ENCODE measurements at places on chromosomes 1 and 21.

- DNase-seq, result no peak
These were observed 1164.4 kb upstream of the ADGRL4 start for GRCh38 chr1:80170811-80171485.

DNA sequence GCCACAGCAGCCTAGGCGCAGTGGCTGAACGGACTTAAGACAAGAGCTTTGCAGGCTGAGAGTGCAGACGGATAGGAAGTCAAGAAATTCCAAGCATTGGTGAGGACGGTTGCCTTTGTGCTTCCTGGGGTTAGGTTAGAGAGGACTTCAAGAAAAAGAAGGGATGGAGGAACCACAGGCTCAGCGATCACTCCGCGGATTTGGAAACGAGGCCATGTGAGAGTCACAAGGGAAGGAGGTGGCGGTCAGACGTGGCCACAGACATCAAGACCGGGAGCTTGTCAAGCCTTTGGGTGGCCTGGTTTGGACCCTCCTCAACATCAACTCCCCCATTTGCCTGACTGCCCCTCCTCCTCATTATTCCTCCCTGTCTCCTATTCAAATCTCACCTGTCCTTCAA is 62.3 kb downstream of the NID1 start:
- DNase-seq, result no peak

DNA sequence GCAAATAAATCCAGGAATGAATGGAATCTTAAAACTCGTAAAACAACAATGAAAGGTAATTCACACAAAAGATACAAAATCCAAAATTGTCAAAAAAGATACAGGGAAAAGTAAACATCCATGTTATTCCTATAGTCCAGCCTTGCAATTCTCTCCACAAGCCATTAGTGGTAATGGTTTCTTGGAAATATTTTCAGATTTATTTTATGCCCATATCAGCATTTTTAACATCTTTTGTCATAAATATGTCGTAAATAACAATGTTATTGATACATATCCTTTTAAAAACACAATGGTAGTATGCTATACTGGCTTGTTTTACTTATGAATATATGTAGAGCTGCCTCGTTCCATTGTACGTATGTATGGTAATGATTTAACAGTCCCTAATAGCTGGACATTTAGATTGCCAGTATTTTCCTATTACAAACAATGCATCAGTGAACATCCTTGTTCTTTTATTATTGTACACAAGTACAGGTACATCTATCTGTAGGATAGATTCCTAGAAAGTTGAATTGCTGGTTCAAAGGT is 30.6 kb downstream of the DNTTIP2 start:
- DNase-seq, result no peak

- no peak for DNase-seq
These were observed 12.3 kb downstream of the LSS start for GRCh38 chr21:46216132-46216747.

DNA sequence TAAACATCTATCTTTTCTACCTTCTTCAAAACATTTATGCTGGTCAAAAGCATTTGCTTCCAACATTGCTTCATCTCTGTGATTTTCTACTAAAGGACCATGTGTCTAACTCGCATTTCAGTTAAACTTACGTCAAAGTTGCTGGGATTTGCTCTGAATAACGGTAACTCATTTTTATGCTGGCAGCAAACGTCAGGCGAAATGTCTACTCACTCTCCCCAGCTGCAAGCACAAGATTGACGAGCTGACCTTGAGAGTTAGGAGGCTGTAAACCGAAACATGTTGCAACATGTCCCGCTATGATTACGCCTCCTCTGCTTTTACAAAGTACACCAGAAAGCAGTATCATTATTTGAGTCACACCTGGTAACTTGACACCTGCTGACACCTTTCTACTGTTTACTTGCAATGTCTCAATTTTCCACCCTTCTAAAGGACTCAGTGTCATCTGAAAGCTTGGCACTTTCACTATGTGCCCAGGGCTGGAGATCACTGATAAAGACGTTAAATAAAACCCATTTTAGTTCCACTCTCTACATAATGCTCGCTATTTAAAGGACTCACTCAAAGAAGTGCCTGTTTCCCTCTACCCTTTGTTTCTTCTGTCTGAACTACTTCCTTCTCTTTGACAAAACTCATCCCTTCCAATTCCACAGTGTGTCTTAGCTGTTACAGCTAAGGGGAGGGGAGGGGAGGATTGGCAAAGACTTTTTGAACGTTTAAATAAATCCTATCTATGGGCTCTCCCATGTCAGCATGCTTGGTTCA is 111.9 kb downstream of the PTPN14 start:
- no peak for DNase-seq

GRCh38 chr1:82177192-82177591 is 376.5 kb downstream of the ADGRL2 start:
- DNase-seq, result no peak

DNA sequence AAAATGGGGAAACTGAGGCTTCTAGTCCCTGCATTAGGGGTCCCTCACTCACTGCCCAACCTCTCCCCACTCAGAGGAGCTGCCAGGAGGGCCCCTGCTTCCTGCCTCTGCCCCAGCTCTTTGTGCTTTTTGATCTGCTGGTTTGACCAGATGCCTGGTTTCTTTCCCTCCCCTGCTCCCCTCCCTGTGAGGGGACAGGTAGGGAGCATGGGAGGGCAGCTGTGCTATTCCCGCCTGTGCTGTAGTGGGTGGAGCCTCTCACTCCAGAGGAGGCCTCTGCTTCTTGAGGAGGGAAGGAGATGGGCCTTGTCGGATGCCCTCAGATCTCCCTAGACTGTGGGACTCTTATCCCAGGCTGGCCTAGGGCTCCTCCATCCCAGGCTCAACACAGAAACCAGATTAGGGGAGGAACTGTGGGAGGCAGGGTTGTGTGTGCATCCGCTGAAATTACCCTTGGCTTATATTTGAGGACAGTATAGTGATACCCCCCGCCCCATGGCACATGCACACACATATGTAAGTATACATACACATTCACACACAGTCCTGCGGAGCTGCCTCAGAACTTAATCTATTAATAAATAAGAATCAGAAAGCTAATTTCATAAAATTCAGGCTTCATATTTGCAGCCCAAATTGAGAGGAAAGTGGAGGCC is 4.6 kb downstream of the BOLA1 start:
- no peak for DNase-seq

GRCh38 chr1:185533596-185533995 is 200.6 kb upstream of the HMCN1 start:
- no peak for DNase-seq

DNA sequence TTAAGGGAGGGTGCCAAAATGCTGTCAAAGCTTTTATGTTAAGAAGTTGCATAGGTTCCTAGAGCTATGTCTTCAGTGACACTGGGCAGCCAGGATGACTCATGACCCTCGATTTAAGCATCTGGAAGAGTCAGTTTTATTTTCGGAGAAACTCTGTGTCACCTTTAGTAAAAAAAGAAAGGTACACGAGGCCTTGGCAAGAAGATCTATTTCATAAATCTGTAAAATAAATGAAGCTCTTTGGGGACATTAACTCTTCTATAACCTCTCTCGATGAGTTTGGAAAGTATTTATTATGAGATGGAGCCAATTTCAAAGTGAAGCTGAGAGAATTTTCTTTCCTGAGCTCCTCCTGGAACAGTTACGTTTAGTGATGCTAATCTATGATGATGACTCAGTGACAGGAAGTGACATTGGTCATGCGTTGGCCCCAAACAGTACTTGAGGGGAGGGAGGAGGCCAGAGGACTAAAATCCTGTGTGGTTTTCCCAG is 156.5 kb downstream of the HLX start:
- DNase-seq, result no peak

GRCh38 chr1:159929155-159930051 is 4.1 kb upstream of the TAGLN2 start:
- no peak for DNase-seq

DNA sequence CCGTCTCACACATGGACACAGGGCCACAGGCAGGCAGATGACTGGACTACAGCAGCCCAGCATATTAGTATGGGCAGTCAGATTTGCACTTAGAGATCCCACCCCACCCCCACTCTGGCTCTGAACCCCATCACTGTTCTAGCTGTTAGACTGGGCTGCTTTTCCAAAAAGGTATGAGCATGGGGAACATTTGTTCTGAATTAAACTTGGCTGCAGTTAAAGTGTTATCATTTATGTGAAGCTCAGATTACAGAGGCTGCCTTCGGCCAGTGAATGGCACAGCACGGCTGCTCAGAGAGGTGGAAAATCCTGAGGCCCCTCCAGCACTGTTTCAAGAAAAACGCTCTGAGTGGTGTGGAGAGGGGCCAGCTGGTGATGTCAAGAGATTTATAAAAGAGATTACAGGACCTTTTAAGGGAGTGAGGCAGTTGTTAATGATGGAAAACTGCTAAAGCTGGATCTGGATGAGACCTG is 6.9 kb upstream of the NOS1AP start:
- no peak for DNase-seq

- DNase-seq, result no peak
These were observed 224.1 kb downstream of the GPR52 start for GRCh38 chr1:174671826-174672225.

DNA sequence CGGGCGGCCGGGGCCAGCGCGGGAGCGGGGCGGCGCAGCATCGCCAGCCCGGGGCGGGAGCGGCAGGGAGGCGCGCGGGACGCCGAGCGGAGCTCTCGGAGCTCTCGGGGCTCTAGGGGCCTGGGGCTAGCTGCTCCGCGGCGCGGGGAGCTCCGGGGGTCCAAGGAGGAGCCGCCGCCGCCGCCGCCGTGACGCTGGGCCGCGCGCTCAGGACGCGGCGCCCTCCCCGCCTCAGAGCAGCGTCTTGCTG is 147 bp downstream of the CLSTN1 start:
- DNase-seq, result no peak

GRCh38 chr1:51519865-51520699 is 1.0 kb upstream of the EPS15 start:
- DNase-seq, result no peak

- no peak for DNase-seq
These were observed 393.0 kb upstream of the PLXNA2 start for GRCh38 chr1:208637181-208637580.

DNA sequence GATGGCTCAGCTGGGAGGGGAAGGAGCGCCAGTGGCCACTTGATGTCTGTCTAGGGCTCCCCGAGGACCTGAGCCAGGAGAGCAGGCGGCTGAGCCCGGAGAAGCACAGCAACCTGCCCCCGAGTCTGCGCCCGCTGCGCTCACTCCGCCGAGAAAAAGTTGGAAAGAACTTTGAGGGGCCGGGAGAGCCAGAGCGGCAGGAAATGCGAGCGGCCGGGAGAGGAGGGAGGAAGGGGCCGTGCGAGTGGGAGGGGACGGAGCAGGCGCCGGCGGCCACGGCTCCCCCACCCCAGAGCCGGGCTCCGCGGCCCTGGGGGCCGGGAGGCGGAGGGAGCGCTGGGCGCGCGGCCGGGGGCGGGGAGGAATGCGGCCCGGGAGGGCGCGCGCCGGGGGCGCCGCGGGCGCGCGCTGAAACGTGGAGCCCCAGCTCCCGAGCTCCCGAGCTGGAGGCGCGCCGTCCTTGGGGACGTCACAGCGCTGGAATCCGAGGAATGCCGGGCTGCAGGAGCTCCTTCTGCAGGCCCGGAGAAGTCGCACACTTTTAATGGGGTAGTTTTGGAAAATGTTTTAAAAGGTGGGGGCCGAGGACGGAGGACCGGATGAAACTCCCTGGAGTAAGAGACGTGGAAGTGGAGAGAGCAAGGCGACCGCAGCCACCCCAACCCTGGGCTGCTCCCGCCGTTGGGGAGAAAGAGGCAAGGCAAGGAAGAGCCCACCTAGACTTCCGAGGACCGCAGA is at the start of gene PTPN14:
Gene PTPN14, minus strand, starts transcription at position 167 of the 738 bp plus-strand sequence. CDS start 86,799 bp downstream, outside the sequence.
- no peak for DNase-seq

DNA sequence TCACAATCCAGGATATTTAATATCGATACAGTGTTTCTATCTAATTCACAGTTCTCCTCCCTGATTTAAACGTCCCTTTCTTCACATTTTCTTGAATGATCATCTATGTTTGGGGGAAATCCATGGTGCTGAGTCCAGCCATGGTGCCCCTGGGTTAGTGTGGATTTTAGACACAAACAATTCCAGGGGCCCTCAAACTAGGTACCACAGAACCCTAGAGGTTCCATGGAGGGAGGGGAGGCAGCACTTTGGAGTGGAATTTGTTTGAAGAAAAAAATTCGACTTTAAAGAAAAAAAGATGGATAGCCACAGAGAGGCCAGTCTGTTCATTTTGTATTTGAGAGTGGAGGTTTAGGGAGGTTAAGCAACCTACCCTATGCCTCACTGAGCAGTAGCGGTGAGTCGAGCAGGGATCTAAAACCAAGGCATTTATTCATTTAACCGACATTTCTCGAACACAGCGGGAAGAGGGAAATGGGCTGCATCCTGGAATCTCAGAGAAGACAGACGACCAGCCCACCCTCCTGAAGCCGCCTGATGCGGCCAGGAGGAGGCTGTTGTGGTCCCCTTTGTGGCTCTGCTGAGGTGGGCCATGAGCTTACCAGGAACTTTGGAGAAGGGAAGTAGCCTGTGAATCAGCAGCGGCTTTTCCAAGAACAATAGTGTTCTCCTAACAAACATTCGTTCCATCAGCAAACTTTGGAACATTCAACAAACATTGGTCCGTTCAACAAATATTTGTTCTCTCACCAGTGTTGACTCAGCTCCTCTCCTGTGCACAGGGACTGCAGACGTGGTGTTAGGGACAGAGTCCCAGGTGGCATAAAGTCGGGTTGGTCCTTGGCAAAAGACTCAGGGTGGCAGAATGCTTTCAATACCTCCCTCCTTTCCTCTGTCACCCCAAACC is 103.5 kb upstream of the ZBTB40 start:
- no peak for DNase-seq

- no peak for DNase-seq
These were observed 187.1 kb downstream of the GRIK3 start for GRCh38 chr1:36847186-36847585.

GRCh38 chr21:44927587-44928461 is 7.1 kb upstream of the ITGB2 start:
- peak; percentile 95 for DNase-seq

DNA sequence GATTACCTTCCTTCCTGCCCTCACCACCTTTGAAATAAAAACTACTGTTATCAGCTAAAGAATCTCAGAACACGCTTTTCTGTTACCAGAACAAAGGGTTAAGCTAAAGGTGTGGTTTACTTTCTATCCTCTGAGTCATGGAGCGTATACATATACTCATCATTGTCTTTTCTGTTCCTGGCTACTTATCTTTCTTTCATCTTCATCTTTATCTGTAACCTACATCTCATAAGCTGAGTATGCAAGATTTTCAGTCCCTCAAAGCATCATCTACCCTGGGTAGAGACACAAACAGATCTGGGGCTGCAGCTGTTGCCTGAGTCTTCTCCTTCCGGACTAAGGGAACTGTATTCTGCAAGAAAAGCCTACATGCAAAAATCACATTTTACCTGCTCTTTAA is 75.6 kb downstream of the LMO4 start:
- no peak for DNase-seq

Measured in activated CD4-positive, alpha-beta T cell treated with anti-CD3 and anti-CD28 coated beads, Interleukin-2, amount 50 U/mL, for 4 hours (primary cell).